ENCODE measurements at places on chromosomes 4 and X.

GRCh38 chrX:141185366-141185765 lies 8.4 kb upstream of the LDOC1 start:
- no peak for DNase-seq

DNA sequence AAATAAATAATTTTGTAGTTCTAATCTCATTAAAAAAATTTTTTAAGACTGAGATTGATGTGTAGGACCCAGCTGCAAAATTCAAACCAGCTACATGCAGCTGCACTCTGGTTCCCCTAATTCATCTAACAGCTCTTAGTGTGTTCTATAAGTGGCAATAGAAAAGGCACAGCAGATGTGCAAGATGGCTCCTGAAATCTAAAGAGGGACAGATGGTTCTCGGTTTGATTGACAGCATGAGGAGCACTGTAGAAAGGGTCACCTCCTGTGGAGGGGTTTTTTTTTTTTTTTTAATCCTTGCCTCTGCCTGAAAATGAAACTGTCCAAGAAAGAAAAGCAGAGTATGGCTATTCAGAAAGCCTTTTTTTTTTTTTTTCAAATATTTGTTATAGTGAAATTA lies 16.9 kb upstream of the OCIAD1 start:
- peak; percentile 94 for DNase-seq

DNA sequence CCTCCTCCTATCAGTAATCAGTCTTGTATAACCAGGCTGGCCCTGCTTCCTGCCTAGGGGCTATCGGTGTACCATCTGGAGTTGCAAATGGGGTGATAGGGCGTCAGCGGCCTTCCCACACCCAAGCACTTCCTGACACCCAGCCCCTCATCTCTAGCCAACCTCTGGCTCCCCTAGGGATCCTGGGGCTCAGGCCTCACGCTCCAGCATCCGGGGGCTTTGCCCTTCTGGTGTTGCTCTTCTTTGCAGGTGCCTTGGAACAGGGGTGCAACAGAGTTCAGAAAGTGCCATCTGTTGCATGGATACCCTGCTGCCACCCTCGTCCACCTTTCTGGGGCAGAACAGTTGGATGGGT lies 4.1 kb downstream of the IL9R start:
- DNase-seq: no peak

DNA sequence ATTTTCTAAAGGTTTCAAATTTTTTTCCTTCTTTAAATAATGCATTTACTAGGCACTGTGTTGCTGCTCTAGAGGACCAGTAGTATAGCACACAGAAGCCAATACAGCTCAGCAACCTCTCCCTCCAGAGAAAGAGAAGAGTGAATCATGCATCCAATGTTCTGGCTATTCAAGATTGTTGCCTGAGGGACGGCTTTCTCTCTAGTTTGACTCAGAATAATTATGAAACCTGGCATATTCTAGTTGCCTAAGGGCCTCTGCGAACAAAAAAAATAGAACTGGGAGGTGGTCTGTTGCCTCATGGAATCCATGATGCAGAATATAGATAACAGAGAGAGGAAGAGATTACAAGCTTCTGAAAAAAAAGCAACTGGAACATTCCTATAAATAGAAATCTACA lies 1233.3 kb upstream of the PABPC4L start:
- no peak for DNase-seq

All from NCI-H2171 treated with DMSO at 0.1 percent for 48 hours (cell line).